ENCODE measurements at places on chromosomes 3 and 15.
A peak's percentile ranks its signal among the peaks of the same experiment; 100 is the strongest.

GRCh38 chr15:23397779-23398178 is 43.2 kb downstream of the GOLGA8S start:
- DNase-seq, result no peak

DNA sequence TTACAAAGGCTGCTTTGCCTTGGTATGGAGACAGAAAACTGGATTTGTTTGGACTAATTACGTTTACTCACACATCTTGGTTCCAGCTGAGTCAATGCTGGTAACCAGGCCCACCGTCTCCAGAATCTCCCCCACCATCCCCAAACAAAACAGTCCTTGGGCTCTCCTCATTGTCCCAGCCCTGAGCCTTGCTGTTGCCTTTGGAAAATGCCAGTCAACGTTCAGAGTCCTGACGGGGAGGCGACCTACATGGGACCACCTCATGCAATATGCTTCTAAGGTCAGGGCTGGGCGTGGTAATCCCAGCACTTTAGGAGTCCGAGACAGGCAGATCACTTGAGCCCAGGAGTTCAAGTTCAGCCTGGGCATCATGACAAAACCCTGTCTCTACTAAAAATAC is 85.2 kb upstream of the IQSEC1 start:
- no peak for DNase-seq

GRCh38 chr3:125011941-125012340 is 43.9 kb downstream of the HEG1 start:
- DNase-seq, result peak; percentile 14

DNA sequence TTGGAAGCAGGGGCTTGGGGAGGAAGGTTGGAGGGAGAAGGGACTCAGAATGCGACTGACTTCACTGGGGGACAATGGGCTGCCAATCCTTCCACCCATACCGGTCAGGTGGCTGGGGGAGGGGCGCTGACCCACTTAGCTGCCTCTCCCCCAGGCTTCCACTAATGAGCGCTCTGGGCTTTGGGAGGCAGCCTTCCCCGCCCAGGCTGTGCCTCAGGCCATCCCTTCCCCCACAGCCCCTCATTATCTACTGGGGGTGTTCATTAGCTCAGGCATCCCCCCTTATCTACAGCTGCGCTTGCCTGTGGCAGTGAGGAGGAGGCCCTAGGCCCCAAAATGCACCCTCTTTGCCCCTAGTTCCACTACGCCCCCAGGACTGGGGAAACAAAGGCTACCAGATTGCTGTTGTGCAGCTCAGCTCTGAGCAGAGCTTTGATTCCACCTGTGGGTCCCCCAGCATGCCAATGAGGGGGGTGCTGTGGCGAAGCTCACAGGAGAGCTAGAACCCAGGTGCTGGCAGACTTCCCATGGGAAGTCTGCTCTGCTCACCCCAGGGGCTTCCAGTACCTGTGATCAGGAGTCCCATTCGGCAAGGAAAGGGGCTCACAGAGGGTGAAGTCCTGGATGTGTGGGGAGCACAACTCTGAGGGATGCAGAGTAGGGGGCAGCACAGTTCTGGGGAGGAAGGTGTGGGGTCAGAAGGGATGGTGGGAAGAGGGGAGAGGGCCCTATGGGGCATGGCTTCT is 29.4 kb upstream of the SEMA3F start:
- no peak for DNase-seq

- no peak for DNase-seq
These were observed 2.5 kb downstream of the SUMF1 start for GRCh38 chr3:4464576-4464975.

DNA sequence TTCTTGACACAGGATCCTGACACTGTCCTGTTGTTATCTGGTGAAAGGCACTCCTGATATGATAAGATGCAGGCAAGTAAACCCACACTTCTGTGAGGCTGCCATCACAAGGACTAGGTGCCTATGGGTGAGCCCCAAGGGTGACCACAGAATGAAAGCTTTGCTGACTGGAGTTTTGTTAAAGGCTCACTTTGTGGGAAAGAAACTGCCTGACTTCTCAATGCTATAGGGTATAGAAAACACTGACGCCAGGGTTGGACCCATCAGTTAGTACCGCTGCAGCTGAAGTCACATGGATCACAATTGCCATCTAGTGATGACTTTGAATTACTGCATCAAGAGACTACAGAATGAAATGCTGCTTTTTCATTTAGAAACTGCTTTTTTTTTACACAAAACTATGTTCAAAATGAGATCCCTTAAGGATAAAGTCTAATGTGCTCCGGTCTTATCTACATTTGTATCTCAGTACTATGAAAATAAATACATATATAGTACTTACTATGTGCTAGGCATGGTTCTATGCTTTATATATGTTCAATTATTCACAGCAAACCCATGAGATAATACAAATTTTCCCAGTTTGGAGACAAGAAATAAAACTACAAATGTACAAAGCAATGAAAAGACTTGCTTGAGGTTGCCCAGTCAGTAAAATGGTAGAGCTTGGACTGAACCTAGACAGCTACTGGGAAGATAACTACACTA is 64.2 kb upstream of the CMSS1 start:
- peak; percentile 82 for DNase-seq

DNA sequence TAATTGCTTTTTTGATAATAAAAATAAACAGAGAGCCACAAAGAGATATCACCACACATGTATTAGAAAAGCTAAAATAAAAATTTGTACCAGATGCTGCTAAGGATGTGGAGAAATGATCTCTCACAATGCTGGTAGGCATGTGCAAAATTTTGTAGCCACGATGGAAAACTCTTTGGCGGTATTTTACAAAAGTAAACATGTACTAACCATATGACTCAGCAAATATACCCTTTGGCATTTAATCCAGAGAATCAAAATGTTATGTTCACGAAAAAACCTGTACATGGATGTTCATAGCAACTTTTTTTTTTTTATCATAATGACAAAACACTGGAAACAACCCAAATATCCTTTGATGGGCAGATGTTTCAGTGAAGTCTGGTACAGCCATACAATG is 261.2 kb downstream of the LPP start:
- peak; percentile 49 for DNase-seq

DNA sequence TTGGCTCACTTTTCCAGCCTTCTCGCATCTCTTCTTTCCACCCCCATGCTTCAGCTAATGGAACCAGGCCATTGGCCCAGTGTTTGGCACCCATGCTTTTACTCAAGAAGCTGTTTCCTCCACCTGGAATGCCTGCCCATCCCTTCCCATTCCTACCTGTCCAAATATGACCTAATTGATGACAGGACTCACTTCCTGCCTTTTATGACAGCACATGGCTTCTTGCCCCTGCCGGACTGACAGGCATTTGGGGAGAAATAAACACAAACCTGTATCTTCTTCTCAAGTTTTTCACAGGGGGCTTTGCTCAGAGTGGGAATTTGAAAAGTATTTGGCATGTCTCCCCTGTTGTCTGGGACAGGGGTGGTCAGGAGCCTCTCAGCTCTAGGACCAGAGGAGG is 120.1 kb downstream of the ABHD5 start:
- no peak for DNase-seq

- DNase-seq, result no peak
These were observed 77.0 kb downstream of the LRRC3B start for GRCh38 chr3:26699553-26699952.

GRCh38 chr15:57282686-57283085 is 93.6 kb upstream of the CGNL1 start:
- no peak for DNase-seq

DNA sequence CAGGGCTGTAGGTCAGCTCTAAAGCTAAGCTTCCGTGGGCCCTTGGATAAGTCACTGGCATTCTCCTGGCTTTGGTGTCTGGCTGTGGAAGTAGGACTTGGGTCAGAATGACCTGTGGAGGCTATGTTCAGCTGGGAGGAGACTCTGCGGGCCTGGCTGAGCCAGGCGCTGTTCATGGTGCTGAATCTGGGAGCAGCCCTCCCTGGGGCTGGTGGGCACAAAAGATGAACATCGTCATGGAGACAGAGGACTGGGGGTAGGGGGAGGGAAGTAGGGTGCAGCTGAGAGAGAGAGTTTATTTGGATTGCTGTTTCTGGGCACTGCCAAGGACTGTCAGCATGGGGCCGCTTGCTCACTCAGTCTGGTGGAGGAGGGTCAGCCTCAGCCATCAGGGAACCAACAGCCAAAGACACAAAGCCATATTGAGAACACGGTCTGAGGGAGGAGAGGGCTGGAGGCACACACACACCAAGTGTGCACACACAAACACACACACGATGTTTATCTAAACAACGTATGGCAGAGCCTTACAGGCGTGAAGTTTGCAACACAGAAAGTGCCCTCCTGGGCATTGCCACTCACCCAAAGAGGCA is 120.7 kb upstream of the LINGO1 start:
- no peak for DNase-seq

DNA sequence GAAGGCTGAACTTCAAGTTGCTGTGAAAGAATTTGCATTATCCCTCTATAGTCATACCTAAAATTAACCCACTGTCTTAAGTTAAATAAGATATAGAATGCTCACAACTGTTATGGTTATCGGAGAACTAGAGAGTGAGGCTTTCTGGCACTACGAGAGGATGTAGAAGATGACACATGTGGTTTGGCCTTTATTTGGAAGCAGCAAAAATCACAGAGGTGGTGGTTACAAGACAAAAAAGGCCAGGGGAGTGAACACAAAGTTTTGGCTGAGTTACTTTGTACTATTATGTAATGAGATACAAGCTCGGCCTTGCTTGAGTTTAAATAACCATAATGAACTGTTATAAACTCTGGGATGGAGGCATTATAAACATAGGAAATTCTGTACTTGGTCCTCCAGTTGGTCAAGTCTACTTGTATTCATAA is 78.3 kb upstream of the ICE2 start:
- no peak for DNase-seq

- DNase-seq, result peak; percentile 43
These were observed 52.2 kb upstream of the POLR2M start for GRCh38 chr15:57654153-57654852.

DNA sequence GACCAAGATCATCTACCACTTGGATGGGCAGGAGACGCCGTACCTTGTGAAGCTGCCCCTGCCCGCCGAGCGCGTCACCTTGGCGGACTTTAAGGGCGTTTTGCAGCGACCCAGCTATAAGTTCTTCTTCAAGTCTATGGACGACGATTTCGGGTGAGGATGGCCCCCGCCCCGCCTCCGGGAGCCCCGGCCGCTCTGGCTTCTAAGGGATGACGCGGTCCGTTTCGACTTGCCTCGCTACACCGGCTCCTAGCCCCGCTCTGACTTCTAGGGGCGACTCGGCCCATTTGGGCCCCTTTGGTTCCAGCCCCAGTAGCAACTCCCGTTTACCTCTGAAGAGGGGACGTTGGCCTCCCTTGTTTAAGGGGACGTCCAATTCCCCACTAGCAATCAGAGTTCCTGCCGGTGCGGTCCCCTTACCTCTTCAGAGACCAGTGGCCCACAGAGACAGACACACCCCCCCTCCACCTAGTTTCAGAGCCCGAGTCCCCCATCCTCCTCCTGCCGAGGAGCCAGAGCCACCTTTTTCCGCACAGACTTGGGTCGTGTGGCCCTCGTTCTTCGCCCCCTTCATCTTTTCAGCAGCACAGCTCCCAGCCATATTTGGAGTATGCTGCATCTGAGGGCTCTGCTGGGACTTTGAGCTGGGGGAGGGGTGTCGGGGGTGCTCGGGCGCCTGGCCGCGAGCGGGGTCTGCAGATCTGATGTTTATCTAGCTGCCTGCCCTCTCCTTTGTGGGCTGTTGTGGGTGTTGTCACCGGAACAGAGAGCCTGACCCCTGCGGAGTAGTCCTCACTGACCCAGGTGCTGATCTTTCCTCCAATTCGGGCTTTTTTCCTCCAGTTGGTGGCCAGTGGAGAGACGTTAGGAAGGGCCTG is 706 bp downstream of the DVL3 start:
- DNase-seq, result no peak

DNA sequence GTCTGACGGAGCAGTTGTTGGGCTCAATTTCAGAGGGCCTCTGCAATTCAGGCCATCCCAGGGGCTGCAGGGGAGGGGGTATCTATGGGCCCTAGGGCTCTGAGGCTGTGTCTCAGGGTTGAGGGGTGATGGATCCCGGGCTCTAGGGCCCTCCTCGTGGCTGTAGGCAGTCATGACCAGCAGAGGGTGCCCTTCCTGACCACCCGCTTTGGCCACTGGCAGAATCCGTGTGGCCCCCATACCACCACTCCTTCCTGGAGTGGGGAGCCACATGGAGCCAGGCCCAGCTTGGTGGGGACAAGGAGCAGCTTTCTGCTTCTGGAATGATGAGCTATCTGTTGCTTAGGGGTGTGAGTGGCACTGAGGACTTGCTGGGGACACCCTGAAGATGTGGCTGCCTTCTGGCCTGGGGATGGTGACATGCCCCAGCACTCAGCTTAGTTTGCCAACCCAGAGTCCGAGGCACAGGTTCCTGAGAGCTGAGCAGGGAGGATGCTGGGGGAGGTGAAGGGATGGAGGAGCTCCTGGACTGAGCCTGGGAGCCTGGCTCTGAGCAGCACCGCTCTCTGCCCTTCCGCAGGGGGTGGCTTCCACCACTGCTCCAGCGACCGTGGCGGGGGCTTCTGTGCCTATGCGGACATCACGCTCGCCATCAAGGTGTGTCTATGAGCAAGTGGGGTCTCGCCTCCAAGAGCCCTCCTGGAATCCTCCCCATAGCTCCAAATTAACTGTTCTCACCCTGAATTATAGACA is 20.2 kb downstream of the HDAC11 start:
- no peak for DNase-seq

DNA sequence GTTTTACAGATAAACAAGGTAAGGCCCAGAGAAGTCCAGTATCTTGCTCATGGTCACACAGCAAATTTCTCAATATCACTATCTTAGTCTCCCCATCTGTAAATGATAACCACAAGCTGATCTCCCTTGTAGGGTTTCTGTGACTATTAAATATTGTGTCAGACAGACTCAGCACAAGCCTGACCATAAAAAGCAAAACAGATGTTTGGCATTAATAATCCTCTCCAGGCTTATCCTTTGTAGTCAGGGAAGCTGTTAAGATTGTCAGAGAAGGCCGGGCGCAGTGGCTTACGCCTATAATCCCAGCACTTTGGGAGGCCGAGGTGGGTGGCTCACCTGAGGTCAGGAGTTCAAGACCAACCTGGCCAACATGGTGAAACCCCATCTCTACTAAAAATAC is 173.2 kb upstream of the PRICKLE2 start:
- peak; percentile 62 for DNase-seq

- no peak for DNase-seq
These were observed 5.7 kb downstream of the PDIA5 start for GRCh38 chr3:123072564-123072963.

DNA sequence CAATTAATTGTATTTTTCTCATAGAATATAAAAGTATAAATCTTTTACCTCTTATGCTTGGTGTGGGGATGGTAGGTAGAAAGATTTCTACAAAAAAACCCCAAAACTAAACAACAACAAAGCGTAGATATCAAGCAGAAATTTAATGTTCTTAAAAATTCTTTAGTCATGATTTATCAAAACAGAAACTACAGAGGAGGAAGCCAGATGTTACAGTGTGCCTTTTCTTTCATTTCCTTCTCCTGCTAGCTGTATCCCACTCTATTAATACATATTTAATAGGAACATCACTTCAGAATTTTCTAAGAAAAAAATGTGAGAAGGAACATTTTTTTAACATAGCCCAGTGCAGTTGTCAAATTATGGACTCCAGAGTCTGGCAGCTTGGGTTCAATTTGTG is 420.6 kb downstream of the TUSC7 start:
- DNase-seq, result no peak

- DNase-seq, result no peak
These were observed 658.3 kb downstream of the TUSC7 start for GRCh38 chr3:117367861-117368260.
